ENCODE measurements at places on chromosomes 2 and 18.

GRCh38 chr2:162828545-162828944 lies 10.0 kb downstream of the KCNH7 start:
- DNase-seq = no peak

GRCh38 chr2:121177896-121178295 lies 107.1 kb downstream of the TFCP2L1 start:
- DNase-seq = no peak

- DNase-seq = no peak
These were observed 146.0 kb downstream of the AGAP1 start for GRCh38 chr2:235639885-235640284.

GRCh38 chr2:172484253-172484652 lies 56.9 kb downstream of the ITGA6 start:
- DNase-seq = no peak

- DNase-seq = no peak
These were observed 84.1 kb downstream of the LDLRAD4 start for GRCh38 chr18:13302457-13303225.

DNA sequence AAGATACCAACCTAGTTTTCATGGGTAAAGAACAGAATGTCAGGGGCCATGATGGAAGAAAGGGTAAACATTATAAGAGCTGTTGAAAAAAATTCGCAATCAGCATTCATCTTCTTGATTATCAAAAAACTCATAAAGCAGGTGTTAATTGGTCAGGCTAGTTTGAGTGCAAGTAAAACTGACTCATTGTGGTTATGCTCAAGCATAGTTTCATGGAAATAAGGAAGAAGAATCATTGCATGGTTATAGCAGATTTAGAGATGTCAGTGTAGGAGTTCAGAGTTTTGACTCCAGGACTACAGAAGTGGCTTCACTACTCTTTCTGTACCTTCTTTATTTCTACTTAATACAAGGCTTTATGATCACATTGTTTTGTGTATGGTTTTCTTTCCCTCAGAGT lies 26.9 kb upstream of the CDH19 start:
- no peak for DNase-seq

- no peak for DNase-seq
These were observed 440.8 kb upstream of the SALL3 start for GRCh38 chr18:78538669-78539440.

DNA sequence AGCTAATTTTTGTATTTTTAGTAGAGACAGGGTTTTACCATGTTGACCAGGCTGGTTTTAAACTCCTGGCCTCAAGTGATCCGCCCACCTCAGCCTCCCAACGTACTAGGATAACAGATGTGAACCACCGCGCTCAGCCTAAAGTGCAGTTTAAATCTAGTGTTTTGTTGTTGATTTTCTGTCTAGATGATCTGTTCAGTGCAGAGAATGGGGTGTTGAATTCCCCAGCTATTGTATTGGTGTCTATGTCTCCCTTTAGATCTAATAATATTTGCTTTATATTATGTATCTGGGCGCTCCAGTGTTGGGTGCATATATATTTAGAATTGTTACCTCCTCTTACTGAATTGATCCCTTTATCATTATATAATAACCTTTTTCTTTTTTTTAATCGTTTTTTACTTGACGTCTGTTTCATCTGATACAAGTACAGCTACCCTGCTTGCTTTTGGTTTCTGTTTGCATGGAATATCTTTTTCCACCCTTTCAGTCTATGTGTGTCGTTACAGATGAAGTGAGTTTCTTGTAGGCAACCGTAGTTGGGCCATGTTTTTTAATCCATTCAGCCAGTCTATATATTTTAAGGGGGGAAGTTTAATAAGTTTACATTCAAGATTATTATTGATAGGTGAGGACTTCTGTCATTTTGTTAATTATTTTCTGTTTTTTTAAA lies 34.3 kb downstream of the GALM start:
- DNase-seq = no peak

- DNase-seq = no peak
These were observed 2.4 kb downstream of the DLX2 start for GRCh38 chr2:172100080-172100934.
